NCI-H1105 (cell line): ENCODE measurements at places on chromosomes 7 and 10.

DNA sequence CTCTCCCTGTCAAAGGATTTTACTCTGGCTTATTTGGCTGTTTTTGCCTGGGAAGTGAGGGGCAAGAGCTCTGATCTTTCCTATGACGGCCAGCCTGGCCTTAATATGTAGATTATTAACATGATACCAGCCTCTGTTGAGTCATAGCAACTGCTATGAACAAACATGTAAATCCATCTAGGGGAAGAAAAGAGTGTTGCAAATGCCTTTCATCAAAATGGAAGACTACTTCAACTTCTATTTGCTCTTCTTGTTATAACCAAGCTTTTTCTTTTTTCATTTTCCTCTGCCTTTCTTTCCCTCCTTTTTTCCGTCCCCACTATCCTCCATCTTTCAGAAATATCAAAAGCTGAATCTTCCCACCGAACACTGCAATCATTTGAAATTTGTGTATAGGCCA lies 46.6 kb downstream of the BTRC start:
- DNase-seq: no peak

DNA sequence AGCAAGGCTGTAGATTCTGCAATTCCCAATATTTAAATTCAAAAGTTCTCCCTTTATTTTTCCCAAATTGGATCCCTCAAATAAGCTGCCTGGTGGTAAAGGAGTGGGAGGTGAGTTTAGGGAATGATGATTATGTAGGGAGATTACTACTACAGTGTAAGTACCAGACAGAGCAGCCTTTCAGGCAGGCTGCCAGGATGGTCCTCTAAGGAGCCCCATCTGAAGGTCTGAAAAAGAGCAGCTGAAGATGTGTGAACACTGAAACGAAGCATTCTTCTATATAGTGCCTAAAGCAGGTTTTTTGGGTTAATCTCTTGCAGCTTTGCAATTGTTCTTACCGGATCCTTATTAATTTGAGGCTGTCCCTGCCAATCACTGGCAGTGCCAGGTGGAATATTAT lies 84.7 kb downstream of the CREB5 start:
- no peak for DNase-seq

- DNase-seq: no peak
Measured at GRCh38 chr10:20299034-20299736, 483.0 kb downstream of the PLXDC2 start.

- DNase-seq: no peak
Measured at GRCh38 chr10:44774676-44775401, 136.3 kb upstream of the TMEM72 start.

DNA sequence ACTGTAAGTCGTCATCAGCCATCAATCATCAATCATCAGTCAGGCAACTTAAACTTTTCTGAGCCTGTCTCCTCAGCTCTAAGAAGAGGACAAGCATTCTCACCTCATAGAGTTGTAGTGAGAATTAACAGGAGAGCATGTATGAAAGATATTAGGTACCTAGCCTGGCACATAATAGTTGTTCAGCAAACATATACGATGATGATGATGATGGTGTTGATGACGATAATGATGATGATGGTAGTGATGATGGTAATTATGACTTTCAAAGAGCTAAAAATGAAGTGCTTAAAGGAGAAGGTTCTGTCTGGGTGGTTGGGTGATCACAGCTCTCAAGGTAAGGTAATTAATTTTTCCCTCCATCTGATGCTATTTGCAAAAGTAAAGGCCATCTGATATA lies 55.1 kb upstream of the ADRB1 start:
- no peak for DNase-seq

GRCh38 chr7:29623973-29624372 lies 60.3 kb downstream of the PRR15 start:
- DNase-seq: no peak

GRCh38 chr7:19242246-19242645 lies 97.0 kb upstream of the FERD3L start:
- no peak for DNase-seq

DNA sequence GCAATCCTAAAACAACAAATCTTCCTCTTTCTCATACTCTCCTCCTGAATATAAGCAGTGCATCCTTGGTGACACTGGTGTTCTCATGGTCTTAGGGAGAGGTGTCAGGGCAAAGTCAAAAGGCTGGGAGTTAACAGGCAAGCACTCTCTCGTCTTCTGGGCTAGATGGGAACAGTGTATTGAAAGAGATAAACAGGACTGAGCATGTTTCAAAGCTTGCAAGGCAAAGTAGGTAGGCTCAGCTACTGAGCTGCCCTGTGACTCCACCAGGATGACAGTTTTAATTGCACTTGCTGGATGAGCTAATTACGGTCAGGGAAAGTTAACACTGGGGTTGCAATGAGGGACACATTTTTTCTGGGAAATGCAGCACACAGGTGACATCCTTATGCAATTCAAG lies 554.9 kb upstream of the NRP1 start:
- DNase-seq: no peak

DNA sequence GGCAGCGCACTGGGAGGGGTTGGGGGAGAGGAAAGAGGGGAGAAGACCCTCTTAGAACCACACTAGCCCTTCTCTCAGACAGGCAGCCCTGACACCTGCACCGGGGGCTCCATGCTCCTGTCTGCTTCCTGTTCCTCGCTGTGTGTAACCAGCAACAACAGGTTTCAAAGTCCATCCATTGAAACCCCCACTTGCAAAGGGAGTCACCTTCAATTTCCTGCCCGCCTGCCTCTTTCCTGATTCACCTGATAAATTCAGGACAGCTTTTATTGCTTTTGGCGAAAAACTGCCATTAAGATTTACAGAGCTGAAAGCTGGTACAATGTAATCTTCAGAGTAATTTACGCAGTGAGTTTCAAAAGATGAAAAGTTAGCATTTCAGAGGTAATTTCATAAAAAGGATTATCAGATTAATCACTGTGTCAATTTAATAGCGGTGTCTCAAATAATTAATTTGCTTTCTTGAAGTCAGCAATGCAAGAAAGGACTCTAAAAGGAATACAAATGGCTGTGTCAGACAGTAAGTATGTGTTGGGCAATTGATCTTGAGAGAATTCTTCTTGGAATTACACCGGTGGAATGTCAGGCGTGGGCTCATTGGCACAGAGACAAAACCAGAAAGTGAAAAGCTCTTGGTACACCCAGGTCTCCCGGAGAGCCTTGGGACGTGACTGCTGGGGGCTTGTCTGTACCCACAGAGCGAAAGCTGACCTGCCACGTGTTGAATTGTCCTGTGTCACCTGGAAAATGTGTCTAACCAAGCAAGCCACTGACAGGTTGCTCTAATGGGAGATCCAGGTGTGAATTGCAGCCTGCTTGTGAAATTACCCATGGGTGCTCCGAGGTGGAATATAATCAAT lies 60.7 kb downstream of the TMEM209 start:
- DNase-seq: no peak

DNA sequence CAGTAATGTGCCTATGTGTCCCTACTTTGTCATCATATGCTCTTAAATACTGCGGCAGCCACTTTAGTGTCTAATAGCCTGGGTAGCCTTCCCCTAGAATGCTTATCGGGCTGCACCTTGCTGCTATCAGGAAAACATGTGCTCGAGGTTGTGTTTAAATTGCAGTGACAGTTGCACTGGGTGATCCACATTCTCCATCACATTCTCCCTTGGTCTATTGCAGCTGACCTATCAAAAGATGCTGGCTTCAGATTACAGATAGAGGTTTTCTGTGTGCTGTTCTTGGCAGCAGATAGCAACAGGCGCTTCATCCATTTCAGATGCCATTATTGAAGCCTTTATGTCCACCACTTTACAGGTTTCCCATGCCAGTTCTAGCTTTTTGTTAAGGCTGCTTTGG lies 130.1 kb upstream of the MDFIC start:
- no peak for DNase-seq

- DNase-seq: no peak
Measured at GRCh38 chr10:6240254-6240653, 37.5 kb downstream of the PFKFB3 start.

- no peak for DNase-seq
Measured at GRCh38 chr7:936386-937054, 18.0 kb downstream of the ADAP1 start.

DNA sequence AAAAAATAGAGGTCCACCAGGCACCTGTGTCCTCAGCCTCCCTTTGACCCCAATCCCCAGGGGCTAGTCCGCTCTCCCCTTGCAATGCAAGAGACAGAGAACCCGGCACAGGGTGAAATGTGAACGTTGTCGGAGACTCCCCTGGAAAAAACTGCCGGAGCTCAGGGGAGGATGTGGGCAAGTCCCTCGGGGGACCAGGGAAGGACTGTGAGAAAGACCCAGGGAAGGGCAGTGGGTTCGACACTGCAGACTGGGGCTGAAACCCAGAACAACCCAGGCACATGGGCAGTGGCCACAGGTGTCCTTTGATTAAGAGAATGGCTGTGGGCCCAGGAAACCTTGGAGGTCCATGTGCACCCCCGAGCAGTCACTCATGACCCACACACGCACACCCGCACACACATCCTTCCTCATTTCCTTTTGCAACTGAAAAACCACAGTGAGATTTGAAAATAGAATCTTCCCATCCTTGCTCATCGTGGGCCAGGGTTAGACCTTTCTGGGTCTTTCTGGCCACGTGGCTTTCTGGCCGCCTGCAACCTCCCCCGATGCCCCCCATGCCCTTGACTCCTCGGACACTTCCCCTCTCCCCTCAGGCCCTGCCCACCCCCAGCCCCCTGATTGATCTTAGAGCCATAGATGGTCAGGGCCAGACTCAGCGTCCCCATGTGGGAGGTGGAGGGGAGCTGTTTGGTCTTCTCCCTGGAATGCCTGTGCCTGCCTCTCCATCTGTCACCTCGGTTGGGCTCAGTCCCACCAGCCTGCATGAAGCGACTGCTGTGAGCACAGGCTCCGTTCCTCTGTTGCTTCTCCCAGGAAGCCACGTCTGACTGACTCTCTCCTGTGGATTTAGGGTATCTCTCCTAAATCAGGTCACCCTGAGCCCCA lies 7.9 kb downstream of the LAT2 start:
- no peak for DNase-seq

DNA sequence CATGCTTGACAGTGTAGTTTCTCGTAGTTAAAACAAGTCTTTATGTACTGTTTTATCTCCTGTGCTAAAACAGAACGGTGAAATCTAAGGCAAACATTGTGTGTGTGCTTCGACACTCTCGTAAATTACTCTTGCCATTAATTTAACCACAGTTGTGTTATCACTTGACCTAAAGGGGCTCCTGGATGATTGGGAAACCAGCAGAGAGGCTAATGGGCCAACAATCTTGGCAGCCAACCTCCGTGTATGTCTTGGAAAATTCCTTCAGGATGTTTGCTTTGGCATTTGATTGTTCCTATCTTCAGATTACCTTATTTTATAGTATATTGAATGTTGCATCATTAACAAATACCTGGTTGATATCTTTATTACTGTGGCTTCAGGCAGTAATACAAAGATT lies 409.5 kb downstream of the SDK1 start:
- DNase-seq: no peak

GRCh38 chr10:42979181-42979580 lies 97.7 kb upstream of the RET start:
- DNase-seq: no peak

DNA sequence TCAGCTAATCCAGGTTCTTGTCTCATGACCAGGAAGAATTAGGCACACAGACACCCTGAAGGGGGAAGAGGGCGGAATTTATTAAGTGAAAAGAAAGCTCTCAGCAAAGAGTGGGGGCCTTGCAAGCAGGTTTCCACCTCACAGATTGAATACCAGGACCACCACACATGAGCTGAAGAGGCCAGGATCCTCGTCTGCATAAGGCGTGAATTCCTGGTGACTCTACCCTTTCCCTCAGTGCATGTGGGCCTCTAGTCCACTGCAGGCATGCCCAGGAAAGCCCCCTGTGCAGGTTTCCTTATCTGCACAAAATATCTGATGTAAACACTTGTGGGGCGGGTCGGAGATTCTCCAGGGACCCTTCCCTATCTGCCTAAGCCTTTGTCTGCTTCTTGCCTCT lies 782.1 kb upstream of the LRRN3 start:
- DNase-seq: no peak

DNA sequence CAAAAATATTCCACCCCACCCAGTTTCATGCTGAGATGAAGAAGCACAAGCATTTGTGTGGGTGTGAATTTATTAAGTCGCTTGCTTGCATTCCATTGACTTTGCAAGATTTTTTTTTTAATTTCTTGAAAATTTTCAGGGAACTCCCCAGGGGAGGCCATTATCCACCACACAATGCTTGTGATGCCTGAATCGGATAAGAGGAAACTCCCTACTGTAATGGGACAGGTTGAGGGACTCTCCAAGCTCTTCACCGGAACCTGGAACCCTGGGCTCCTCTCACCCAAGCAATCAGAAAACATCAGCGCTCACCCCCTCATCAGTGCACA lies 153.6 kb upstream of the ZMIZ1 start:
- no peak for DNase-seq

DNA sequence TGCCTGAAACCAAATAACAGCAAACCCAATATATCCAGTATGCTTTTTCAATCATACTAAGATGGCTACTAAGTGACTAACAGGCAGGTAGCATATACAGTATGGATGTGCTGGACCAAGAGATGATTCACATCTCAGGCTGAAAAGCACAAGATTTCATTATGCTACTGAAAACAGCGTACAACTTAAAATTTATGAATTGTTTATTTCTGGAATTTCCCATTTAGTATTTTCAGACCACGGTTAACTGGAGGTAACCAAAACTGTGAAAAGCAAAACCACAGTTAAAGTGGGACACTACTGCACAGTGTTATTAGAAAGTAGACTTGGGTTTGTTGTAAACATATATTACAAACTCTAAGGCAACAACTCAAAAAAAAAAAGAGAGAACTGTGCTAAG lies 91.5 kb downstream of the KMT2C start:
- DNase-seq: no peak

GRCh38 chr10:23399701-23400144 lies 39.2 kb upstream of the OTUD1 start:
- DNase-seq: no peak

DNA sequence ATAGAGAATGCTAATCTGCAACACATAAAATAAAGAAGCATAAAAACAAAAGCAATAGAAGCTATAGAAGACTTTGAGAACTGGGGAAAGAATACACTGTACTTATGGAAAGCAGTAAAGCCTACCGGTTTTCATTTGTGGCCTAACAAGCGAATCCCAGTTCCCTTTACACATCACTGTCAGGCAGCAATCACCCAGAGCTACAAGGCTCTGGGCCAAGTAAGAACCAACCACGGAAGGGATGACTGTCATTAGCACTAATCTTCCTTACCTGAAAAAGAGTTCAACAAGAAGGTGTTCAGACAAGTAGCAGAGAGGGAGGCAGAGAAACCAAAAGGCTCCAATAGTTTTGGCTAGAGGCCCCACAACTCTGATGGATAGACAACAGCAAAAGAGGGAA lies 15.0 kb downstream of the CCDC6 start:
- no peak for DNase-seq

GRCh38 chr7:1058821-1059199 lies 14.5 kb downstream of the GPR146 start:
- no peak for DNase-seq

GRCh38 chr7:143250822-143251221 lies 12.4 kb upstream of the GSTK1 start:
- DNase-seq: no peak
